Lung (tissue), 17 donors: ENCODE measurements at places on chromosomes 1 and 21. TPM values are rescaled to one million over a fixed set of nuclear protein-coding genes. Genes with fewer than 3 reads are reported as not detected.

- no peaks in the 10 kb centered on the region for H3K27me3 ChIP-seq
- H3K36me3 ChIP-seq, result no peaks in the 10 kb centered on the region
- no peak overlapping the region for H3K27ac ChIP-seq
- DNase-seq, result no peak
- H3K4me3 ChIP-seq, result no peak overlapping the region
These were observed 557.3 kb downstream of the USP25 start for GRCh38 chr21:16287046-16287445.

DNA sequence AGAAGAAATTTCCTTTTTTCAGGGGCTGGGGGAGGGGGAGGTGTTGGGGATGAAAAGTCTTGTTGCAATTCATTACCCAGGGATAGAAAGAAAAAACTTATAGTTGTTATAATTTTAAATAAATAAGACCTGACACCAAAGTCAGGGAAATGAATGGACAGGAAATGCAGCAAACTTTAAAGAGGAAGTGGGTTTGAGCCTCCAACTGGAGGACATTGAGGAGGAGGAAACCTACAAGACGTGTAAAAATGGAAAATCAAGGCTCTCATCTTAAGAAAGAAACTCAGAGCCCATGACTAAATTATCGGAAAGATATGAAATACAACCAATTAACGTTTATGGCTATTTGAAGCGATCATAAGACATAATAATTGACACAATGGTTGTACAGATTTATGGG, 54.4 kb downstream of the NIBAN1 start:
- no peak overlapping the region for H3K27ac ChIP-seq
- peaks cover 24% of the 10 kb centered on the region for H3K4me1 ChIP-seq
- H3K4me3 ChIP-seq, result no peak overlapping the region
- H3K27me3 ChIP-seq, result no peaks in the 10 kb centered on the region
- DNase-seq, result no peak
- no peaks in the 10 kb centered on the region for H3K36me3 ChIP-seq

- no peaks in the 10 kb centered on the region for H3K36me3 ChIP-seq
- no peak overlapping the region for H3K4me3 ChIP-seq
- peaks cover 10% of the 10 kb centered on the region for H3K4me1 ChIP-seq
- no peaks in the 10 kb centered on the region for H3K27me3 ChIP-seq
- no peak overlapping the region for H3K27ac ChIP-seq
- no peak for DNase-seq
These were observed 14.8 kb downstream of the EDN2 start for GRCh38 chr1:41469706-41470105.

The ALDH4A1 gene
- 12.5 TPM for total RNA-seq

The ATP6V0B gene
- 192 TPM for total RNA-seq
